ENCODE measurements at places on chromosomes 6 and 20. TPM values are rescaled to one million over a fixed set of nuclear protein-coding genes. Genes with fewer than 3 reads are reported as not detected.

GRCh38 chr6:163970846-163971564, 556.5 kb downstream of the QKI start:
- DNase-seq: no peak

GRCh38 chr6:3318821-3319540, 60.2 kb downstream of the PSMG4 start:
- no peak for DNase-seq

DNA sequence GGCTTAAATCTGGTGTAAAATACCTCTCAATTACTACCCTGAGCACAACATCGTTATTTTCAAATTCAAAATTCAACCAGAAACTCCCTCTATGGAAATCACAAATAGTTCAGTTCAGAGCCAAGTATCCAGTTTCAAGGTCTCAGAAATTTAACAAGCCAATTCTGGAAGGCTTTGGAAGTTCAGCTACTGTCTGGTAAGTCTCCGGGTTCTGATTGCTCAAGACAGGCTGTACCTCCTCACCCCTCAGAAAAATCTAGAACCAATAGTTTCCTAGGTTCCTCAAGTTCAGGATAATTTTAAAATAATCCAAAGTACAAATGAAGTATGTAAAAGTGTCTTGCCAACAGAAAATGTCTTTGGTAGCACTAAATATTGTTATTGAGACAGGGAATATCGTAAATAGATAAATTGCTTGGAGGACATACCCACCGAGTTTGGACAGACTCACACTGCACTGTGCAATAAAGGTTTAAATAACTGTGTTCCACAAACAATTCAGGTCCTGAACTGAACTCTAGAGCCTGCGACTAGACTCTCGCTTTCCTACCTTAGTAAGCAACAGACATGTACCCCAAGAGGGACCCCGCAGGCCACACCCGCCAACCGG, 729 bp downstream of the ATG5 start:
- DNase-seq: no peak

GRCh38 chr6:95768539-95768938, 191.2 kb downstream of the MANEA start:
- DNase-seq: no peak

DNA sequence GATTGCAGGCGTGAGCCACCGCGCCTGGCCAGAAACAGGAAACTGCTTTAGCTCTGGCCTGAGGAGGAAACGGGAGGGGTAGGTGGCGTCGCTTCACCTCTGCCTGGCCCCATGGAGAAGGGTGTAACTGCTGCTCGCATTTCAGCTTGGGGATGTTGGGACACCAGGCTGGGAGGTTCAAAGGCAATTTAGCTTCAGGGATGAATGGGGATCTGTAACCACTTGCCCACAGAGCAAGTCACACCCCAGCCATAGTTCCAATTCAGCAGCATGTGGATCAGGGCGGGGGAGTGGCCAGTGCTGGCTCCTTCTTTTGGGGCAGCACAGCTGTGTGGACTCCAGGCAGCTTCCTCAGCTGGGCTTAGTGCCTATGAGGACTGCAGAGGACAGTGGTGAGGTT, 34.8 kb upstream of the NUP153 start:
- DNase-seq: no peak

DNA sequence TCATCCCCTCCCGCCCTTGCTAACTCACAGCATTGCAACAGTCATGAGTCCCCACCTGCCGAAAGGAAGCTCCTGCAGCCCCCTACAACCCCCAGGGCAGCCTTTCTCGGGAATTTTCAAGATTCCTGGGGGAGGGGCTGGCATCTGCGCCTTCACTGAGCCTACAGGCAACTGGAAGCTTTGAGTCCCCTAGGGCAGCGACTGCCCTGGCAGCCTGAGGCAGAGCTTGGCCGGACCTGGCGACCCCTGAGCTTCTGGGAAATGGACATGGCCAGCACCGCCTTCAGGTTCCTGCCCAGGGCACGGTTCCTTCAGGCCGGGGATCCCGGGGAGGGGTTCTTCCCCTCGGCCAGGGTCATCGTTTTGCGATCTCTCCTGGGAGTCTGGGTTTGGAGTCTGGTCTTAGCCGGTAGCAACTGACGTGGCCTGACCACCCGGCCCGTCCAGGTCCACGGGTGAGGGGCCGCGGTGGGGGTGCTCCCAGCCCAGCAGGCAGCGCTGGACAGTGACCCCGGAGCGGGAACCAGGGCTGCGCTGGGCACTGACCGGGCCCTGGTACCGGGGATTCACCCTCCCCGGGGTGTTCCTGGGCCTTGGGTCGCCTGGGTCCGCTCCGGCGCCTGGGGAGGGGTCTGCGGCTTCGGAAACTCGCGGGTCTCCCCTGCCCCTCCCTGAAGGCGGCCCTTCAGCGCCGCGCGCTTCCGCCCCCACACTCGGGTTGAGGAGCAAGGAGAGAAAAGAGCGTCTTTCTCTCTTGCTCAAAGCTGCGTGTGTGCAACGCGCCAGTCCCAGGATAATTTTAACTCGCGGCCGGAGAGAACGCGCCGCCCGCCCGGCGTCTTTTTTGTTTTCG, 593 bp upstream of the COL9A3 start:
- no peak for DNase-seq

DNA sequence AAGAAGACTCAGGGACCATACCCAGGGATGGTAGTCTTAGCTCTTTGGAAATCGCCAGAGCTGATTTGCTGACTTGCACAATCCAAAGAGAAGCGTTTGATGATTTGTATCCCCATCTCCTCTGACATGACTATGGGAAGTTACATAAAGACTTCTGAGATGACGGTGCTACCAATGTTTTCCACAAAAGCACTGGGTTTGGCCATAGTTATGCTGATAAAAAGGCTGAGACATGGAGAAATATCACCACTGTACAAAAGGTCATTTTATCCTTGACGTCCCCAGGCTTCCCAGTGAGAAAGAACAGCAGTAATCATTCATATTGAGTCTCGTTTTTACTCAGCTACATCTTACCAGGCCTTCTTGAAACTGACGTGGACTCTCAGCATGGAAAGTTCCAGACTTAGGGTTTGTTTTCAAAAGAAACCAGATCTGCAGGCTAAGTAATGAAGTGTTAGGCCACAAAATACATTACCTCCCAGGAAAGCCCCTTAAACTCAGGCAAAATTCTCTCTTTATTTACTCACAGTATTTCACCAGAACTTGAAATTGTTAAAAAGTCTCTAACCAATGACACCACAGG, 370.3 kb upstream of the JARID2 start:
- no peak for DNase-seq

Gene ACTL10
- total RNA-seq: 2.4 TPM

DNA sequence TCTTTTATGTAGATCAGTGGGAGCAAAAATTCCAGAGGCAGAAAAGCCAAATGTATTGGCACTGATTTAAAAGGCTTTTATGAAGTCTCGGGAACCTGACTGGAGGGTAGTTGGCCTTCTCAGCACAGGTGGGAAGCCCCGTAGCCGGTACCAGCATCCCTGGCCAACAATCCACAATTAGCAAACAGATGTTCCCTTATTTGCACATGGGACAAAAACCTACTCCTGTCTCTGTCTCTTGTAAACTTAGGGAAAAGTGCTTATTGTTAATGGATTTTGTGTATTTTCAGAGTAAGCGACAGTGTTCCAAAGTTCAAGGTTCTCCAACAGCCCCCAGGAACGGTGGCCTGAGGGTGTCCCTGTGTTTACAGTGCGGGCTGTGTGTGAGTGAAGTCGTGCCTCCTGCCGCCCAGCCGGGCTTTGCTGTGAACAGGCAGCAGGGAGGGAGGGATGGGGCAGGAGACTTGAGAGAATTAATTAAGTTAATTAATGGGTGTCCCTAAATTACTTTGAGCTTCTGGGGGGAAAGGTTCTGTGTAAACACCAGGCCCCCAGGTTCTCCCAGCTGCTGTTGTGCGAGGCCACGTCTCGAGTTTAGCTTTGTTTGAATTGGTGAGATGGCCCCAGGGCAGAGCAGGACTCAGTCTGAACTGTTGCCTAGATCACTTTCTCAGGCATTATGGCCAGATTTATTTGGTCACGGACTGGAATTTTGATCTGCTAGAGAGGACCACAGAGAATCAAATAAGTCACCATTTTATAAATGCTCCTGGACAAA, 3.9 kb downstream of the SYNJ2 start:
- DNase-seq: no peak

- DNase-seq: no peak
These were observed 93.9 kb downstream of the ARID1B start for GRCh38 chr6:156870924-156871539.

Gene HRH3
- not detected for total RNA-seq

- DNase-seq: no peak
These were observed 2.6 kb downstream of the ARMC2 start for GRCh38 chr6:108850669-108851465.

Gene IL17F
- total RNA-seq: not detected

GRCh38 chr6:37889051-37889450, 69.5 kb downstream of the ZFAND3 start:
- DNase-seq: no peak

Gene DNPH1
- 79.1 TPM for total RNA-seq

DNA sequence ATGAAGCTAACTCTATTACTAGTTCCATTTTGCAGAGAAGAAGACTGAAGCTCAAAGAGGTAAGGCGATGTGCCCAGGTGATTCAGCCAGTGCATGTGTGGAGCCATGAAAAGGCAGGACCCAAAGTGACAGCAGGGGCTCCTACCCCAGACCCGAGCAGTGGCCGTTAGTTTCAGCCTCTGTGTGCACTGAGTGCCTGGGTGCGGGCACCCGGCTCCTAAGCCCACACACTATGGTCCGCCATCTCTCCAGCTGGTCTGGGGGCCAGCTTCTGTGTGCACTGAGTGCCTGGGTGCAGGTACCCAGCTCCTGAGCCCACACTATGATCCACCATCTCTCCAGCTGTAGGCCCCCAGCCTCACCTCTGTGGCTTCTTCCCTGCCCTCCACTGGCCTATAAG, 123.5 kb upstream of the CST7 start:
- DNase-seq: no peak

GRCh38 chr6:4936681-4937041, 67.2 kb downstream of the RPP40 start:
- DNase-seq: no peak

Gene OXT
- not detected for total RNA-seq

GRCh38 chr6:111589366-111589765, 16.3 kb downstream of the TRAF3IP2 start:
- DNase-seq: no peak

DNA sequence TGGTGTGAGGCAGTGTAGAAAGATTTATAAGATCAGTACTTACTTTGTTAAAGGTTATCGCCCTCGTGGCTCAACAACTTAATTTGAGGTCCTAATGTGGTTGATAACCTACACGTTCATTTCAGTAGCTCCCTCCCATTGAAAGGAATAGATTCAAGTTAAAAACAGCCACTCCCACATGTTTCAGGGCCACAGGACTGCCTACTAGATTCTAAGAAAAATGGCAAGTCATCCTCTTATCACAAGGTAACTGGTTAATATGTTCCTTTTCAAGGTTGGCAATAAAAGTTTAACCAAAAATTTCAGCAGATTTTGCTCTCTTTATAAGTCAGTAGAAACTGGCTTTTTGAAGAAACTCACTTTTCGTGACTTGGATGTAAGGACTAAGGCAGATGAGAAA, 17.1 kb downstream of the GSTA2 start:
- no peak for DNase-seq

DNA sequence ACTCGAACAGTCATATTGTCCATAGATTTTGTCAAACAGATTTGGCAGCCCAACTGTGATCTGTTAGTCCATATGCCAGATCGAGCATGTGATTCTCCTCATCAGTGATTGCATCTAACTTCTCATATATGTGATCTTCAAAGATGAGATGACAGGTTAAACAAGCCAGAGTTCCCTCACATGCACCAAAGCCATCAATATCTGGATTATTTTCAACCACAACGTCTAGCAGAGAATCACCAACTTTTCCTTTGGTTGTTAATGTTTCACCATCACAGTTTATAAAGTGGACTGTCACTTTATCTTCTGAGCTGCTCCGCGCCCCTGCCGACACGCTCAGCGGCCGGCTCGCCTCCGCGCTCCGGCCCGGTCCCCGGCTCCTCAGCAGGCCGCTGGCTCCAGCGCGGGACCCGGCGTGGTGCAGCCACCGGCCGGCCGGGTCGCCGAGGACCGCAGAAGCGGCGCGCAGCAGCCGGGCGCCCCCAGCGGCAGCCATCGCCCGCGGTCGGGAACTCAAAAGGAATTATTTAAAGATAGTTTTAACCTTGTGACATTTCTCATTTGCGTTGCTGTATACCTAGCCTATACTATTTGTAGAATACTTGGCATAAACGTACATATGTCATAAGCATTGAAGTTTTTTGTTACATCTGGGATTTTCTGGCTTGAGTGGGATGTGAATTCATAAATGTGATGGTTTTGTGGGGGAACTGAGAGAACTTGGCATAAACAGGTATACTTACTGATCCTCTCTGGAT, 40.1 kb upstream of the DYNLRB1 start:
- no peak for DNase-seq

Gene TRIM40
- total RNA-seq: not detected

- no peak for DNase-seq
These were observed 833 bp downstream of the RAB5IF start for GRCh38 chr20:36606158-36607066.

GRCh38 chr6:33549896-33550295, 30.2 kb downstream of the BAK1 start:
- no peak for DNase-seq

DNA sequence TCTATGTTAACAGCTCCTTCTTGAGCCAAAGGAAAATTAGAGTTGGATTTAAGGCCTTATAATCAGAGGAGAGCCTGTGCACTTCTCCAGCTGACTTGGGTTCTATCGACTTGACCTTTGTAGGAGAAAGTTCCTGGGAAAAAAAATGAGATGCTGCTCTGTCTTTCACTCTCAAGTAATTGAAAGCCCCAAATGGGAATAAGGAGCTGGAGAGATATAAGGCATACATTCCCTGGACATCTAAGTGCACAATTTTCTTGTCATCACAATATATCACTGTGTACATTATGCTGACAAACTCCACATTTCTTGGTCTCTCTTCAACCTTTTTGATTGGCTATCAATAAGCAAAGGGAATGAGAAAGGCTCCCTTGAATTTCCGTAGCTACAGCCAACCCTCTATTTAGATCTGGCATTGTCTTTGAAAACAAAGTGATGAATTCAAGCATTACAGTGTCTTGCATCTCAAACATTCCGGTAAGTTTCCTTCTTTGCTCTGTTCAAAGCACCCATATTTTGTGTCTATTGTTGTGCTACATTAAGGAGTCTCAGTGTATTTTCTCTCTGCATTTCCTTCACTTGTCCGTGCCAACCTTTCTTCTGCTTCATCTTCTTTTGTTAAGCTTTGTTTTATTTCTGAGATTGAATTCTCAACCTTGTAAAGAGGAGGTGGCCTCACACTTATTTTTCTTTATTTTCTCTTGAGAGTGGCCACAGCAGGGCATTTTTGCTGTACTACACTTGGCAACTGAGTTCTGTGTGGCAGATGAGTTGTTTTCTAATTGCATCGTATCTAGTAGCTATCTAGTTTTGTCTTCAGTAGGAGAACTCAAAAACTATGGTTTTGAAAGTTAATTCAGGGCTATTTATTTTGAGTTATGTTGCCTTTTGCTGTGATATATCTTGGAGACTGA, 450.3 kb upstream of the MAN1A1 start:
- DNase-seq: no peak

Measured in omental fat pad (tissue), 4 donors.